Peyer's patch (tissue), 4 donors: ENCODE measurements at places on chromosomes 2 and 18. TPM values are rescaled to one million over a fixed set of nuclear protein-coding genes. Genes with fewer than 3 reads are reported as not detected.

BMP10 gene
- total RNA-seq: not detected

TTC21B gene
- total RNA-seq: 24.7 TPM

GAL3ST2 gene
- not detected for total RNA-seq

PROM2 gene
- 68.9 TPM for total RNA-seq

ADRA2B gene
- not detected for total RNA-seq

ITM2C gene
- total RNA-seq: 656 TPM

GRCh38 chr2:239889641-239890121 lies 135.5 kb downstream of the NDUFA10 start:
- DNase-seq: peak; percentile 35
- no peaks in the 10 kb centered on the region for H3K27me3 ChIP-seq
- no peak overlapping the region for H3K4me3 ChIP-seq
- H3K36me3 ChIP-seq: no peaks in the 10 kb centered on the region

DNA sequence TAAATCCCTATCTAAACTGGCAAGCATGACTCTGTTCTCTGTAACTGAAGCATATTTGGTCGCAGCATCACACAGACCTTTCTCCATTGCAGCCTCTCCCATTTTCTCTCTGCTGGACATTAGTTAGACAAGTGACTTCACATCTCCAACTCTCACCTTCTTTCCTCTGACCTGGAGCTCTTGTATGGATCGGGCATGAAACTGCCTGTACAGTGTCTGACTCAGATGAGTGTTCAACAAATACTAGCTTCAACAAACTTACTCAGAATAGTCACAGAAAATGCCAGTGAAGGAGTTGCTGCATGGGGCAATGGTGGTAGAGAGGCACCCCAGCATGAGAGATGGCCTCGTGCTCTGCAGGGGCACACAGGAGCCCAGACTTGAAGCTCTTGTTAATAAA lies 104.7 kb upstream of the COPS8 start:
- H3K27me3 ChIP-seq: no peaks in the 10 kb centered on the region
- no peak overlapping the region for H3K4me3 ChIP-seq
- no peak for DNase-seq
- no peaks in the 10 kb centered on the region for H3K4me1 ChIP-seq

DNA sequence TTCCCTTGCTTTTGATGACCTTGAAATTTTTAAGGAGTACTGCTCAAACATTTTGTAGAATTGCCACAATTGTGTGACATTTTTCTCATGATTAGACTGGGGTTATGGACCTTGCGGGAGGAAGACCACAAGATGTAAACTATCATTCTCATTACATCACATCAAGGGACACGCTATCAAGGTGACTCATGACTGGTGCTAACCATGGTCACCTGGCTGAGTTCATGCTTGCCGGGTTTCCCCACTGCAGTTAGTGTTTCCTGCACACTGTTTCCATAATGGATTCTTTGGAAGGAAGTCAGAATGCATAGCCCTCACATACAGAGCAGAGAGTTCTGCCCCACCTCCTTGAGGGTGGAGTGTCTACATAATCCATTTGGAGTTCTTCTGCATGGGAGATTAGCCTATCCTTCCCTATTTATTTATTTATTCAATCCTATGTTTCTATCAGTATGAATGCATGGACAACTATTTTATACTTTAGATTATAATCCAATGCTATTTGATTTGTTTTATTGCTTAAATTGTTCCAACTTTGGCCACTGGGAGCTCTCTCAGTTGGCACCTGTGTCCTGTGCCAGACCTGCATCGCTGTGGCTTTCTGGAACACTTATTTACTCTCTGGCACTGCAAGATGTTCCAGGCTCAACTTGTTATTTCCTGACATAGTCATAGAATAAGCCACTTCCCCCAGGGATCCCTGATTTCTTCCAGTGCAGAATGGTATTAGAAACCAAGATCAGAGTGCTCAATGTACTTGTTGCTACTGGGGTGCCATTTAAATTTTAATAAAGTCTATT lies 6.0 kb downstream of the MC2R start:
- no peak overlapping the region for H3K4me3 ChIP-seq
- no peaks in the 10 kb centered on the region for H3K36me3 ChIP-seq
- no peaks in the 10 kb centered on the region for H3K27me3 ChIP-seq
- H3K27ac ChIP-seq: no peak overlapping the region
- H3K4me1 ChIP-seq: no peaks in the 10 kb centered on the region
- DNase-seq: no peak

GRCh38 chr2:66058675-66059074 lies 376.2 kb upstream of the MEIS1 start:
- no peaks in the 10 kb centered on the region for H3K4me1 ChIP-seq
- no peak overlapping the region for H3K27ac ChIP-seq
- H3K36me3 ChIP-seq: no peaks in the 10 kb centered on the region
- no peaks in the 10 kb centered on the region for H3K27me3 ChIP-seq
- H3K4me3 ChIP-seq: no peak overlapping the region

DNA sequence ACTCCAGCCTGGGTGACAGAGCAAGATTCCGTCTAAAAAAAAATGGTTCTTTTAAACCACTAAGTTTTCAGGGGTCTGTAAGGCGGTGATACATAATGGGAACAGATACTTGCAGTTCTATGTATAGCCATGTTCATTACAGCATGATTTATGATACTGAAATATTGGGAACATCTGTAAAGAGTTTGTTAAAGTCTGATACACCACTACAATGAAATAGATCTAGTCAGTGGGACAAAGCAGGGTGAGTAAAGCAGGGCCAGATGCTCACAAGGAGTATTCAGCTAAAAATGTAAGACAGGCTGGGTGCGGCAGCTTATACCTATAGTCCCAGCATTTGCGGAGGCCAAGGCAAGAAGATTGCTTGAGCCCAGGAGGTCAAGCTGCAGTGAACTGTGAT lies 6.2 kb upstream of the ING5 start:
- peaks cover 5% of the 10 kb centered on the region for H3K36me3 ChIP-seq
- H3K27me3 ChIP-seq: no peaks in the 10 kb centered on the region
- H3K27ac ChIP-seq: no peak overlapping the region
- no peak overlapping the region for H3K4me3 ChIP-seq

- H3K27ac ChIP-seq: no peak overlapping the region
- no peaks in the 10 kb centered on the region for H3K36me3 ChIP-seq
- H3K27me3 ChIP-seq: peaks cover 7% of the 10 kb centered on the region
- H3K4me1 ChIP-seq: peaks cover 8% of the 10 kb centered on the region
Measured at GRCh38 chr2:72154386-72154975, 6.8 kb upstream of the CYP26B1 start.

DNA sequence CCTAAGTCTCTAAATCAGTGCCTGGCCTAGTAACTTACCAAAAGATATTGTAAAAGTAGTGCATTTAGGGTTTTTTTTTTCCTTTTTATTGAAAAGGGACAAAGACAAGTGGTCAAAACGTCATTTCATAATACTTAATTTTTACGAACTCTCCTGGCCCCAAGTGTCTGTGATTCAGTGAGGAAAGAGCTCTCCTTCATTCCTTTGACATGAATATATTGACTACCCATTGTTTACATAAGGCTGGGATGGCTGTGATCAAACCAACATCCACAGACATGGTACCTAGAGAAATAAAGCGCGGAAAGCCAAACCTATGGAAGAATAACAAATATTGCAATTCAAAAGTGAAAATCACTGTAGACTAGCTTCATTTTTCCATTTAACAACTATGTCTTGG lies 198.4 kb downstream of the BABAM2 start:
- H3K27me3 ChIP-seq: no peaks in the 10 kb centered on the region
- DNase-seq: no peak
- no peaks in the 10 kb centered on the region for H3K4me1 ChIP-seq
- no peak overlapping the region for H3K4me3 ChIP-seq

GRCh38 chr2:168216351-168217005 lies 30.9 kb downstream of the STK39 start:
- no peaks in the 10 kb centered on the region for H3K27me3 ChIP-seq
- H3K4me1 ChIP-seq: peaks cover 3% of the 10 kb centered on the region
- H3K4me3 ChIP-seq: no peak overlapping the region
- peak; percentile 90 for DNase-seq
- no peak overlapping the region for H3K27ac ChIP-seq
- no peaks in the 10 kb centered on the region for H3K36me3 ChIP-seq

DNA sequence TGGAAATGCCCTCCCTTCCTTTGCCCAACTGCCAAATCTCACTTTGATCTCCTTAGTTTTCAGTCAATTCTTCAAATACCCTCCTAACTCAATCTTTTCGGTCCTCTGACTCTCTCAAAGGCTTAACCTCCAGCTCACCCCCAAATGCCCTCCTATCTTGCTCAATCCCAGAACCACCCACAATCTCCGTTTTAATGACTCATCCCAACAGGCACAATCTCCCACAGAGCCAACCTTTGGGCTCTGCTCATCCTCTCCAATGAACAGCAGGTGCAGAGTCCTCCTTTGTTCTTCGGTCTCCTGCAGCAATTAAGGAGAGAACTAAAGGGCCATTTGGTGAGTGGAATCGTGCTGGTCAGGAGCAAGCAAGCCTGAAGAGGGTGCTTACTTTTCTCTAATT lies 366.1 kb upstream of the CRIM1 start:
- H3K27ac ChIP-seq: no peak overlapping the region
- no peaks in the 10 kb centered on the region for H3K36me3 ChIP-seq
- H3K4me1 ChIP-seq: no peaks in the 10 kb centered on the region
- no peak overlapping the region for H3K4me3 ChIP-seq
- no peak for DNase-seq

DNA sequence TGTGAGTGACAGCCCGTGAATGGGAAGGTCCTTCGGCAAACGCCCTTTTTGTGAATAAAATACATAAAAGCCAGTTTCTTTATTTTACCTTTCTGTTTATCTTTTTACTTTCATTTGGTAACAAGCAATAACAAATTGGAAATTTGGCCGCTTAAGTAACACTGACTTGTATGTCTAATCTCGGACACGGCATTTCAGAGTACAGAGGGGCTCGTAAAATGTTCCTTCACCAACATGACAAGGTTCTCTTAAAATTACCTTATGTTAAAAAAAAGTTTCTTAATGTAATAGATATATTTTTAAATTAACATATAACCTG lies 558 bp upstream of the NEMP2 start:
- DNase-seq: no peak
- H3K27ac ChIP-seq: peak overlapping the region; percentile 95
- H3K4me3 ChIP-seq: peak overlapping the region; percentile 79
- H3K36me3 ChIP-seq: no peaks in the 10 kb centered on the region
- H3K4me1 ChIP-seq: no peaks in the 10 kb centered on the region

GRCh38 chr2:189002079-189002478 lies 27.9 kb downstream of the COL3A1 start:
- H3K4me1 ChIP-seq: no peaks in the 10 kb centered on the region
- no peak overlapping the region for H3K27ac ChIP-seq
- H3K36me3 ChIP-seq: peaks cover 43% of the 10 kb centered on the region

DNA sequence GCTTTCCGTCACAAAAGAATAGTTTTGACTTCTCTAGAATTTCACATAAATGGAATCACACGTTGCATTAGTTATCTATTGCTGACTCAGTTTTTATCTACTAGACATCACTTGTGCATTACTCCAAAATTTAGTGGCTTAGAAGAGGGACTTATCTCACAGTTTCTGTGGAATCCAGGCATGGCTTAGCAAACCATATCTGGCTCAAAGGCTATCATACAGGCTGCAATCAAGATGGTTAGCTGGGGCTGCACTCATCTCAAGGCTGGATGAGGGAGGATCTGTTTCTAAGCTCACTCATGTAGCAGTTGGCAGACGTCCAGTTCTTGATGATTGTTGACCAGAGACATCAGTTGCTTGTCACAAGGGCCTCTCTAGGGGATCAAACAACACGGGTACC lies 6.6 kb upstream of the DSC3 start:
- no peak overlapping the region for H3K27ac ChIP-seq
- no peaks in the 10 kb centered on the region for H3K4me1 ChIP-seq
- no peak for DNase-seq
- H3K27me3 ChIP-seq: no peaks in the 10 kb centered on the region
- no peaks in the 10 kb centered on the region for H3K36me3 ChIP-seq

DNA sequence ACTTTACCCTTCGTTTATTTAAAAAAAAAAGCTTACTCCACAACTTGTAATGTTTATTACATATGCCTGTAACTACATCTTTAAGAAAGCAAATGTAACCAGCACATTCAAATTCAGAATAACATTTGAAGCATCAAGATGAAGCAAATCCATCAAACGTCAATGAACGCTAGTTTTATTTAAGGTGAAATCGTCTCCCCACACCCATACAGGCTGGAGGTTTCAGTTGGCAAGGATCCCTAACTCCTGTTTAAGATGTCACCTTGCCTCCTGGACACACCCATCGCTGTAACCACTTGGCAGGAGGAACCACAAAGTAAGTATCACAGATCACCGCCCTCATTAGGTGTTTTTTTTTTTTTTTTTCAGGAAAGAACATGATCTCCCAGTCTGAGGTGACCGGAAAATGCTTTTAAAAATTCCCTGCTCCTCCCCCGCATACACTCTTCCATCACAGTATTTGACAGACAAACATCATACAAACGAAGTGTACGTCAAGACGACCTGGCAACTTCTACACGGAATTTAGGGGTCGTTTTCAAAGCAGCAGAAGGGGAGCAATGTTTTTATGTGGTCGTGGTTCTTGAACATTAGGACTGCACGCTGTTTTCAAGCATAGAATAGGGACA lies 19.7 kb upstream of the STPG4 start:
- no peaks in the 10 kb centered on the region for H3K36me3 ChIP-seq
- no peaks in the 10 kb centered on the region for H3K27me3 ChIP-seq
- H3K27ac ChIP-seq: peak overlapping the region; percentile 98

DNA sequence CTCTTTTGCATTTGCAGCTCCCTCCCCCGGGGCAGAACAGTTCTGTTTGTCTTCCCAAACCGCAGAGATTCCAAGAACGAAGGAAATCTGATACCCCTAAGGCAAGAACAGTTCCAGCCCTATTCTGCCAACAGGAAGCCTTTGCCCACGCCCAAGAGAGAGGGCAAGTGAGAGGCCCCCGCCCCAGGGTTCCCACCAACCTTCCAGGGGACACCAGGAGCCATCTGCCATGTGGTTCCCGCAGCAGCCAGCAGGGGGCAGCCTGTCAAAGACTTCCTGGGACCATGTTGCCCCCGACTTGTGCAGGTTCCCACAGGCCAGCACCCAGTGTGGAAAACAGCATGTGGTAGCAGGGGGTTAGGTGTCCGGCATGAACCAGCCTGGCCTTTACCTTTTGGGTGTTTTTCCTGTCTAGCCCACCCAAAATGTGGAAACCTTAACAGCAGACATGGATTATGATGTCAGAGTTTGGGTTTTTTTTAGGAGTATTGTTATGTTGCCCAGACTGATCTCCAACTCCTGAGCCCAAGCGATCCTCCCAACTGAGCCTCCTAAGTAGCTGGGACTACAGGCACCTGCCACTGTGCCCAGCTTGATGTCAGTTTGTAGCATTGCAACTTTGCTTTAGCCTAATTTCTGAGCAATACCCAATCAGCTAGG lies 21.7 kb upstream of the EFHD1 start:
- H3K27ac ChIP-seq: no peak overlapping the region
- no peaks in the 10 kb centered on the region for H3K36me3 ChIP-seq
- H3K4me3 ChIP-seq: no peak overlapping the region
- peak; percentile 45 for DNase-seq

GRCh38 chr2:102040229-102040628 lies 48.5 kb downstream of the IL1R2 start:
- no peaks in the 10 kb centered on the region for H3K36me3 ChIP-seq
- peaks cover 5% of the 10 kb centered on the region for H3K4me1 ChIP-seq
- no peak overlapping the region for H3K27ac ChIP-seq

- no peak for DNase-seq
- H3K27ac ChIP-seq: no peak overlapping the region
- no peak overlapping the region for H3K4me3 ChIP-seq
- H3K36me3 ChIP-seq: no peaks in the 10 kb centered on the region
Measured at GRCh38 chr2:55901941-55902340, 21.6 kb downstream of the EFEMP1 start.
